ENCODE measurements at places on chromosomes 1 and 21.

DNA sequence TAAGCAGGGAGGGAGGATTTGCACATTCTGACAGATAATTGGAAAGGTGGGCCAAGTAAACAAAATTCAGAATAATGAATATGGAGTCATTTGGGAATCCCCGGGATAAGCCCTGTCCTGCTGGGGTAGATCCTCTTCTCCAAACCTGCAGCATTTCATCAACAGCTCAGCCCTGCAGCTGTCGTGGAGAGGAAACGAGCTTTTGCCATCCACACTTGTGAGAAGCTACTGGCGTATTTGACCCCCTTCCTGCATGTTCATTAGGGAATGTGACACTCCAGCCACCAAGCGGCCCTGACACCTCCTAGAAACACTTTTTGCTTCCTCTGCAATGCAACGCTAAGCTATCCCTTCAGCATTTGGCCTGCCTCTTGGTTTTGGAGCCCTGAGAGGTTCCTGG, 8.0 kb upstream of the LEFTY2 start:
- DNase-seq = no peak

GRCh38 chr1:180778782-180779398, 133.8 kb upstream of the KIAA1614 start:
- DNase-seq = no peak

- no peak for DNase-seq
Measured at GRCh38 chr1:32337855-32338636, 2.0 kb upstream of the MARCKSL1 start.

- DNase-seq = no peak
Measured at GRCh38 chr1:25049190-25049589, 119.1 kb upstream of the RUNX3 start.

DNA sequence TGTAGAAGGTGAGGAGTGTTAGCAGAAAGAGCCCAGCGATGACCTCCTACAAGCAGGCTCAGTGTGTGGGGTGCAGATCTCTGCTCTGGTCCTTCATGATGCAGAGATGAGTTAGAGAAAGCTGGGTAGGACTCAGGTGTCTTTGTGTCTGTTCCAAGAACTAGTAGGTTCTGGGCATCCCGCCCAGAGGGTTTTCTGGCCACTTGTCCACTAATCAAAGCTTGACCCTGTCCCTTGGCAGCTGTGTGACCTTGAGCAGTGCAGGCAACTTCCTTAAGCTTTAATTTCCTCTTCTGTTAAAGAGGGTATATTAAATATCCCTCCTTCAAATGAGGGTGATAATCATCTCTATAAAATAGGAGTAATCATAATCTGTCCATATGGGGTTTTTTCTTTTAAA, 54.7 kb upstream of the WNT4 start:
- no peak for DNase-seq

- no peak for DNase-seq
Measured at GRCh38 chr21:24171736-24172135, 1435.5 kb downstream of the MRPL39 start.

- no peak for DNase-seq
Measured at GRCh38 chr1:70071601-70072000, 133.8 kb downstream of the LRRC40 start.

DNA sequence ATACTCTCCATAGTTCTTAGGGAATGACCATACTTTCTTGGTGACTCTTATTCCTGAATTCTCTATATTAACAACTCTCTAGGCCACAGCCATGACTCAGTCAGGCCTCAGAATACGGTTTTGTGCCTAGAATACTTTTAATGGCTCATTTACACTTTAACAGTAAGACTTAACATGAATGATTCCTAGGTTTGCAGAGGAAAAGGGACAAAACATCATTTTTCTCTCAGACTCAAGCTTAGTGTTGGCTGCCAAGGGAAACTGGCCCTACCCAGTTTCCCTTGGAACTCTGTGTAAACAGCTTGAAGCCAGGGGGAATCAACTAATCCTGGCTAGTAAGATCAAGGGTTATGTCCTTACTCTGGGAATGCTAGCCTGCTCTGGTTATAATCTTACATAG, 164.9 kb upstream of the PKN2 start:
- DNase-seq = no peak

DNA sequence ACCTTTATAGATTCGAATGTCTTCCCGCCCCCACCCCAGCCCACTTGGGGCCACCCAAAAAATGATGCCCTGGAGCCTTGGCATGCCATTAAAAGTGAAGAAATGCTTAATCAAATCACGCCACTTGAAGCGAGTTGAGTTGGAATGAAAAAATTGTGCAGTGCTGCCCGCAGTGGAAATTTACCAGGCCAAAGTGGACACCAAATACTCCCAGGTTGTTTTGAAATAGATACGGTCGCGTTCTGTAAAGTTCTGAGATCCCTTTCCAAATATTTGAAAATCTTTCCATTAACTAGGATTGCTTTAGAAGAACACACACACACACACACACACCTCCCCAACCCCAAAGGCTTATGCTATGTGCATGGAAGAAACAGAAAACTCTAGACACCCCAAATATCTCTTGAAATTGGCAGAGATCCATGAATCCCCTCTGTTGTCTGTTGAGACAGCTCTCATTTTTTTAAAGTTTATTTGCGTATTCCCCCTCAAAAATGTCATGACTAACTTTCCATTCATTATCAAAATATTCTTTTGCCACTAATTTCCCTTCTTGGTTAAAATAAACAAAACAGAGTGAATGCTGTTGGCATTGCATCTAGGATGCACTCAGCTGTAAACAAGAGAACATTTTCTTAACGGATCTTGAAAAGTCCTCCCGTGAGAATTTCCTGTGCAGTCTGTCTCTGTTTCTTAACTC, 142.3 kb upstream of the KCNE2 start:
- DNase-seq = no peak

DNA sequence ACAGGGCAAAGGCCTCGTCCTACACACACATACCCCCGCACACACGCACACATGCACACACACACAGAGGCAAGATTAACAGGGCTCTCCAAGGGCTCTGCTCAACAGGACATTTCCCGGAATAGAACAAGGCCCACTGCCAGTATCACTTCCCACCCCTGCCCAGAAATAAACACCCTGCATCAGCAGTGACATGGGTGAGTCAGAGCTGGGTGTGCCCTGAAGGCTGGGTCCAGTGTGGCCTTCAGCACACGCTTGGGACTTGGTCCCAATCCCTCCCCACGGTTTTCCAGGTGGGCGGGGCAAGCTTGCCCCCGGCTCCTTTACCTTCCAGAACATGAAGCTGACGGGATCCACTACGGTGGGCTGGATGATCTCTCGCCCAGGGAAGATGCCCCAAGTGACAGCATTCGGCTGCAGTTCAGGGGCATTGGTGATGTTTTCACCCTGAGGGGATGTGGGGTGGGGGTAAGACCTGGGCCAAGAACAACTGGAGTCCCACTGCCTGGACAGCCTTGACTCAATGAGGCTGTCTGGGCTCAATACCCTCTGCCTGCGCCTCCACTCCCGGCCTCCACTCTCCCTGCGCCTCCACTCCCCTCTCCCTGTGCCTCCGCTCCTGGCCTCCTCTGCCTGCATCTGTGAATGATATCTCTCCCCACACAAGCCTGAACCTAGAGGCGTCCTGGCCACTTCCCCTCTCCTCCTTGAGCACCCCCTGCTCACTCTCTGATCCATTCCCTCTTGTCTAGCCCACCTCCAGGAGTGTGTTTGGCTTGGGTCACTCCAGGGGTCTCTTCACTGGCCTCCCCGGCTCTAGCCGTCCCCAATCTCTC, 14.7 kb downstream of the MTHFR start:
- DNase-seq = no peak

DNA sequence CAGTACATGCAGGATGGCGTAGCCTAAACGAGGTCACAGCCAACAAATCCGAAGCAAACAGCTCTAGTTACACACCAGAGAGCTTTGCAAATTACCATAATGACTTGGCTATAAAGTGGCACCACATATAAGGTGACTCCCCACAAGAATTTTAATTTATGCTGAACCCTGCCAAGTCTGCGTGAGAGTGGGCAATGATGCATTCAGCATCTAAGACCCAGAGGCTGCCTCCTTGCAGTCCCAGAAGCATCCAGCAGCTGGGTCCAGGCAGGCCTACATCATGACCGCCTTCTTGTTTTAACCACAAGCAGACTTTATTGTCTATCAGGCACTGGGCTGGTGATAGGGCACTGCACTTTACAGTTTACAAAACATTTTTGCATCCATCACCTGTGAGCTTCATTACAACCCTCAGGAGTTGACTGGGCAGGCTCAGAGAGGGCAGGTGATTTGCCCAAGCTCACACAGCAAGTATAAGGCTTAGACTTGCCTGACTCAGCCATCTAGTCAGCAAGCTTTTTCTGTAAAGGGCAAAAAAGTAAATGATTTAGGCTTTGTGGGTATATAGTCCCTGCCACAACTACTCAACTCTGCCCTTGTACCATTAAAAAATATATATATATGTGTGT, 134.6 kb downstream of the GLIS1 start:
- no peak for DNase-seq

DNA sequence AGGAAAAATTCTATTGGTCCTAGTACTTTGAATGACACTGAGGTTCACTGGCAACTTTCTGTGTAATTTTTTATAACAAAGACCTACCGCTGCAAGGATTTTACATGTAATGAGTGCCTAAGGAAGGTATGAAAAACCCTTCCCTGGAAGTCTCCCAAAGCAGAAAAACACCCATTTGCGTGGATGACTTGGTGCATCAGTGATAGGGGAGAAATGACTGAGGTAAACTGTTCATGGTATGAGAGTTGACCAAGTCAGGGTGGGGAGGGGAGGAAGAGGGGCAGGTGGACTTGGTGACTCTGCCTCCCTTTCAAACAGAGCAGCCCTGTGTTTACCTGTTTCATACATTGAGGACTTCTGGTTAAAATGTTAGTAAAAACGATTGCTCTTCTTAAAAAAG, 78.8 kb upstream of the IPO9 start:
- no peak for DNase-seq

- no peak for DNase-seq
Measured at GRCh38 chr1:111225091-111225490, 2.4 kb upstream of the CHI3L2 start.

- DNase-seq = no peak
Measured at GRCh38 chr1:181630398-181630797, 147.1 kb downstream of the CACNA1E start.

- DNase-seq = no peak
Measured at GRCh38 chr1:167499106-167499505, 19.2 kb downstream of the CD247 start.

DNA sequence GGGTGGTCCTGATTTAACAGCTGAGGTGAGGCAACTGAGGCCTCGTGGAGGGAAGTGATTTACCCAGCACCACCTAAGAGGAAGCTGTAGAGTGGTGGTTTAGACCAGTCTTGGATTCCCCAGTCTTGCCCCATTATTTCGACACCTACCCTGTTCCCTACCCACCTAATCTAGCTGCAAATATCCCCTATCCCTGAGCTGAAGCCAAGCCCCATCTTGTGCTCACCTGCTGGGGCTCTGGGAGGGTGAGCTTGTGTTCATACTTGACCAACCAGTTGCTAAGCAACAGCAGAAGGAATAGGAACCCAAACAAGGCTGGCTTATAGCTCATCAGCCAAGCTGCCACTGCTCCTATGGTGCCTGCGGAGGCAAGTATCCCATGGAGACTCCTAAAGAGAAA, 2.0 kb downstream of the TEX46 start:
- no peak for DNase-seq

GRCh38 chr1:159051436-159051835, 25.1 kb downstream of the AIM2 start:
- DNase-seq = no peak

DNA sequence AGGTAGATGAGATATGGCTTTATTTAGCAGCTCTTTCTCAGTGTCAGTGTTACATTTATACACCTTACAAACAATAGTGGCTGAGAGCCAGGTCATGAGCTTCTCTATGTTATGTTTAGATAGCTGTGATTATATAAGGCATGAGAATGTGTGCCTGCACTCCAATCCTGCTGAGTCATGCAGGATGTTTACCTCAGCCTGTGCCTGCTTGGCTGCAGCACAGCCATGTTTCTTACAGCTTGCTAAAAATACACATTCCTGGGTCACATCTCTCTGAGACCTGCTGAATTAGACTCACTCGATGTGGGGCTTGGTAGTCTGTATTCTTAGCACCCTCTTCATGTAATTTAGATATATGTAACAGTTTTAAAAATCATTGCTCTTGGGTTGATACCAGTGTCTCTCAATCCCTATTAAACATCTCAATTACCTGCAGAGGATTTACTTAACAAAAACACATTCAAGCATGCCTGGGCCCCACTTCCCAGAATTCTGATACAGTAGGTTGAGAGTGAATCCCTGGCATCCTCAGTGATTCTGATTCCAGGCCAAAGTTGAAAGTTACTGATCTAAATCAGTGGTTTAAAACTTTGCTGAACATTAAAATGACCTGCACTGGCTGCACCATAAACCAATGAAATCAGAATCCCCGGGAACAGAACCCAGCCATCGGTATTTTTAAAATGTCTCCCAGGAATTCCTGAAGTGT, 107.5 kb downstream of the GDAP2 start:
- no peak for DNase-seq

DNA sequence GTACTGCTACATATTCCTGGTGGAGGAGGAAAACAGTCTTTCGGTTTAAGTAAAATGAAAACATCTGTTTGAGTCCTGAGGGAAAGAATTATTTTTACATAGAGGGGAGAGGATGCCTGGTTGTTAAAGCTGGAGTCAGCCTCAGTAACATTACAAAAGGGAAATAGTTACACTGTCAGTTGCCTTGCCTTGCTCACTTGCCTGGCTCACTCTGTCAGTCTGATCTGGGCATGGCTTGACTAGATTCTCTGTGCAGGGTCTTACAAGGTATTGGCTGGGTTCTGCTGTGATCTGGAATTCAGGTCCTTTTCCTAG, 8.4 kb upstream of the UBE2U start:
- no peak for DNase-seq

DNA sequence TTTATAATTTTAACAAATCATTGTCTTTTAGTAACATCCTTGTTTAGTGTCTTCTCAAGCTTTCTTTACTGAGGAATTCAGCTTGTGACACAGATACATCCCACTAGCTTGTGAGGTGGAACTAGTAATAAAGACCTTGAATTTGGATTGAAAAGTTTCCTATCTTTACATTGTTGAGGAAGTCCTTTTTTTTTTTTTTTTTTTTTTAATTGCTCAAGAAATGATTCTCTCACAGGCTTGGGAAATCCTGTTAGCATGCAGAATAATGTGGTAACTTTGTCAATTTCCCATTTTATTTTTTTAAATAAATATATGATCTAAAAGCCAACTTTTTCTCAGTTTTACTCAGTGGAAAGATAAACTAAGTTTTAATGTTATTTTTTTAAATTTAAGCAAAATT, 15.8 kb downstream of the DENND2D start:
- no peak for DNase-seq

GRCh38 chr1:177748080-177748801, 221.6 kb downstream of the SEC16B start:
- DNase-seq = no peak

- no peak for DNase-seq
Measured at GRCh38 chr1:92030656-92031107, 897 bp downstream of the EPHX4 start.

All from stimulated activated CD8-positive, alpha-beta memory T cell treated with anti-CD3 and anti-CD28 coated beads, Interleukin-7, amount 100 ng/mL, for 24 hours (primary cell).